RWPE2 (cell line): ENCODE measurements at places on chromosomes 3 and 15.

- DNase-seq = no peak
These were observed 23.7 kb downstream of the RIOX2 start for GRCh38 chr3:97948351-97949109.

- no peak for DNase-seq
These were observed 96.0 kb upstream of the VGLL4 start for GRCh38 chr3:11739706-11740105.

DNA sequence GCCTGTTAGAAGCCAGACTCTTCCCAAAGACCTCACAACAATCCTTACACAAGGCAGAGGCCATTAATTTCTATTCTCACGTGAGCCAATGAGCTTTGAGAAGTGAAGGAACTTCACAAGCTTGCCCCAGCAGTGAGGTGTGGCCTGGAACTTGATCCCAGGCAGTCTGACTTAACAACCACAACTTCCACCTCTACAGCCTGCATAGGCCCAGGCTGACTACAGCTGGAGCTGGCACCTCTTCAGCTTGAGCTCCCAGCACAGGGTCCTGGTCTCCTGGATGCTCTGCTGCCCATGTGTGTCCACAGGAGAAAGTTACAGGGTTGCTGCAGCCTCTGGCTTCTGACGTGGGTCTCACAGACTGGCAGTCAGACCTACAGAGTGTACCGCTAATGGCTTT is 111.0 kb downstream of the ERC2 start:
- DNase-seq = no peak

- no peak for DNase-seq
These were observed 505.3 kb upstream of the NR2F2 start for GRCh38 chr15:95825208-95825607.

GRCh38 chr3:52440249-52440551 is 4.7 kb downstream of the SEMA3G start:
- DNase-seq = no peak

- no peak for DNase-seq
These were observed 21.1 kb downstream of the CCDC32 start for GRCh38 chr15:40543631-40544294.

DNA sequence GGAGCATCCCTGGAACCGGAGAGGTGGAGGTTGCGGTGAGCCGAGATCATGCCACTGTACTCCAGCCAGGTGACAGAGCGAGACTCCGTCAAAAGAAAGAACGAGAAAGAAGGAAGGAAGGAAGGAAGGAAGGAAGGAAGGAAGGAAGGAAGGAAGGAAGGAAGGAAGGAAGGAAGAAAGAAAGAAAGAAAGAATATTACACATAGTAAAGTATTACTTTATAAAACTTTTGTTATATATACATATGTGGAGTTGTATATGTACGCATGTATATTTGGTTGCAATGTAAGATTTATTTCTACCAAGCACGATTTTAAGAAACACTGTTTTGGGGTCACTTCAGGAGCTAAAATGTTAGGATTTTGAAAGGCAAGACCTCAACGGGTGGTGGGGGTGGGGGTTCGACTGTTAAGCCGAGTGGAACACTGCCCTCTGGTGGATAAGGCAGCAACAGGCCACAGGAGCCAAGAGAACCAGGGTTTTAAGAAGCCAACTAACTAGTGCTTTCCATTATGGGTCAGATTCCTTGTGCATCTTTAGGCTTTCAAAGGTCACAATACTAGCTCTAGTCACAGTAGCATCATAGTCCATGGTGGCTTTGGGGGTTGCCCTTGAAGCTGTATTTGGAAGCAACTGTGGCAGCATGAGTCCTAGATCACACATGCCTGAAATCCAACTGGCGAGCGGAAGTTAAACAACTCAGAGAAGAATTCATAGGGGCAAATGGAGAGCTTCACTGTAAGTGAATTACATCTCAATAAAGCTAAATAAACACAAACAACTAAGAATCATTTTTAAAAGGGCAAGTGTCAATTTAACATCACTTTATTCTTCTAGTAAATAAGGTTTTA is 22.5 kb downstream of the GLB1 start:
- no peak for DNase-seq
